Femur (tissue), 1 donor: ENCODE measurements at places on chromosomes 1 and 21.

DNA sequence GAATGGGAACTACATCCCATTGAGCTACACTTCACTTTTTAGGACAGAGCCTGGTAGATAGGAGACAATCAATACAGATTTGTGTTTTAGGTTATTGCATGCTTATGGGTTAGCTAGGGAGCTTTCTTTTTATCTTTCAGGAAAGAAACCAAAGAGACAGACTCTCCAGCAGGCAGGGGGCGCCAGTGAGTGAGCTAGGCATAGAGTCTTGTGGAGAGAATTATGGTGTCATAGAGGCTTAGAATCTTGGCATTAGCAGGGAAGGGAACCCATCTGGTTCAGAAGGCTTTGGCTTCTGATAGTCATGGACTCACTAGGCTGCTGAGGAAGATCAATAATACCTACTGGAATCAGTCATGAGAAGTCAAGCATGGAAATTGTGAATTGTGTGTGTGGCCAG lies at the start of gene SMCP:
Gene SMCP, plus strand, starts transcription at position 281 of the 400 bp plus-strand sequence. CDS start 6,101 bp downstream, outside the sequence.
- DNase-seq, result no peak

- peak; percentile 67 for DNase-seq
Measured at GRCh38 chr1:117059334-117059677, 820 bp upstream of the TTF2 start.

DNA sequence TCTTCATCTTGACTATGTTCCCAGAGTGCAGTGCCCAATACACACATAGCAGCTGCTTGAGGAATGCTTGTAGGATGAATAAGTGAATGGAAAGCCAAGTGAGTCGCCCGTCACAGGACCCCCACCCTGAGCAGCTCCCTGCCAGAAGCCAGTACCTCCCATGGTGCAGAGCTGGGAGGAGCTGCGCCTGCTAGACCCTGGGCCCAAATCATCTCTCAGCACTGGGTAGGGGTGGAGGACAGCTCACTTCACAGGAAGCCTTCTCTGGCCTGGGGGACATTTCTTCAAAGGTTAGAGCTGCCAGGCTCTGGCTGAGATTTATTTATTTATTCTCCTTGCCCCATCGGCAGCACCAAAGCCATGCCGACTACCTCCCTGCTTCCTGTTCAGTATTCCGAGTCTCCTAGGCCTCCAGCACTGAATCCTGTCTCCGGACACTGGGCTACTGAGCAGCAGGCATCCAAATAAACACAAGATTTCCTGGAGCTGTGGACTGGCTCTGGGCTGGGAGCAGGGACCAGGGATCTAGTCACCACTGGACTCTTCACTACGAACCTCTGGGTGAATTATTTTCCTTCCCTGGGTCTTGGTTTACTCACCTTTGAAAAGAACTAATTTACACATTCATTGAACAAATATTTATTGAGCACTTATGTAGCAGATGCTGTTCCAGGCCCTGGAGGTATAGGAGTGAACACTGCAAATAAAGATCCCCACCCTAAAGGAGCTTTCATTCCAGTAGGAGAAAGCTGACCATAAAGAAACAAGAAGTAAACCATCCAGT lies 187.7 kb downstream of the TRABD2B start:
- no peak for DNase-seq

DNA sequence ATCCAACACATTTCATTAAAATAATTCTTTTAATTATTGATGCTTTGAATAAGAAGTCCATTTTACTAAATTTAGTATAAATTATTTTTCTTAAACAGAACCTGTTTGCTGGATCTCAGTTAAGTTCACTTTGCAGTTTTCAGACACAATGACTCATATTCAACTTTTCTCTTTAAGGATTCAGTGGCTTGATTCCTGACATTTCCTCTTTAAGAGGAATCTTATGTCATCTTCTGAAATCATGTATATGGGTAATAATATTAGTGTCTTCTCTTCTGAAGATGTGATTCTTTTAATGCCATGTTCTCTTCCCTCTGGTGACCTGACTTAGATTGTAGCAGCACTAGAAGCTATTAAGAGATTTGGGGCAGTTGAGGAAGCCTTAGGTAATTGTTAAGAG lies 12.6 kb downstream of the CREG1 start:
- DNase-seq, result no peak

GRCh38 chr21:37532868-37533780 lies 166.6 kb downstream of the DYRK1A start:
- DNase-seq, result no peak

- no peak for DNase-seq
Measured at GRCh38 chr1:24857507-24858133, 72.5 kb downstream of the RUNX3 start.

DNA sequence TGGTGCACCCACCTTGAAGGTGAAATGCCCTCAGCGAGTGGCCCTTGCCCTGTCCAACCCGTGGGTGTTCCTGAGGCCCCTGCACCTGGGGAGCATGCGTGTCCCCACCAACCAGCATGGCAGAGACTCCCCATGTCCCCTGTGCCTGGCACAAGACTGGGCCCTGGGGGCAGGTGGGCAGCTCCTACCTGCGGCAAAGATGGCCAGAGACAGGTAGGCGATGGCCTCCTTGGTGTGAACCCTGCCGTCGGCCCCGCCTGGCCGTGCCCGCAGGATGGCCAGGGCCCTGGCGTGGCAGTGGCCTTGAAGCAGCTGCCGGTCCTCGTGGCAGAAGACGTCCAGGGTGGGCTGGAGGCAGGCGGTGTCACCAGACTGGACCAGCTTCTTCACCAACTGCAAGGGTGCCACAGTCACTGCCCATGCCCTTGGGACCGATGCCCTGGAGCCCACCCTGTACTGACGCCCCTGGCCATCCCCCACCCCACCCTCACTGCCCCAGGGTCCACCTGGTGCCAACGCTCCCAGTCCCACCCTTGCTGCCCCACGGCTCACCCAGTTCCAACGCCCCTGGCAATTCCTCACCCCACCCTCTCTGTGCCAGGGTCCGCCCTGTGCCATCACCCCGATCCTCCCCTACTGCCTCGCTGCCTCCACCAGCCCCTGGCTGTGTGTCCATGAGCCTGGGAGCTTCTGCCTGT lies 15.7 kb downstream of the TTC34 start:
- no peak for DNase-seq

- no peak for DNase-seq
Measured at GRCh38 chr21:31752352-31752751, 20.4 kb upstream of the SCAF4 start.
